ENCODE measurements at places on chromosomes 6 and 20.

DNA sequence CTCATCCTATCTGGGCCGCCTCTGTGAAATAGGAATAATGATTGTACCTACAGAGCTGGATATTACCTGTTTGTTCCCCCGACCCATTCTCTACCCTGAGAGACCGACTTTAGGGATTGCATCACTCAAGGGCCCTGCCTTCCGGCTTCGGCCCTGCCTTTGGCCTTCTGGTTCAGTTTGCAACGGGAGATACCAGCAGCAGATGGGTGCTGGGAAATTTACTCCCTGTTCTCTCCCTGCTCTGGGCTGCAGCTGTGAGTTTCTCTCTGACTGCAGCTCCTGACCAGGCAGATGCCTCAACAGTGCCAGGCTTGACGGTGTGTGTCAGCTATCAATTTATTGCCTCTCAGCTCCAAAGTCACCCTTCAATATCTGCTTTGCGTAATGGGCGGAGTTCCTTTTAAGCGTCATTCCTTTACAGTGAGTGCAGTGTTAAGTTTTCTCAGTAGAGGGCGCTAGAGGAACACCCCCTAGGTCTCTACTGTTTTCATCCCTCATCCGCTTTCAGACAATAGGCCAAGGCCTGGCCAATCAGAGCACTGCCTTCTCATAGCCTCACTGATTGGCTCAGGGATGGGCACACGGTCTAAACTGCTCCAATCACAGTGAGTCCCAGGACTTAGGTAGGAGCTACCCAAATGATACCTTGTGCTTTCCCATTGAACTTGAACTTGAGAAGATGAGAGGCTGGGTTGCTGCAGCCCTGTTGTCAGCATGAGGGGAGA is 30.0 kb downstream of the KCNG1 start:
- DNase-seq, result peak; percentile 47

- no peak for DNase-seq
Observed at GRCh38 chr6:167162591-167162990, 4.8 kb upstream of the GPR31 start.

- no peak for DNase-seq
Observed at GRCh38 chr20:49349078-49349477, 71.2 kb upstream of the ZNFX1 start.

GRCh38 chr20:48421547-48421946 is 406.3 kb downstream of the PREX1 start:
- no peak for DNase-seq

GRCh38 chr6:169907419-169908115 is 156.1 kb downstream of the ERMARD start:
- no peak for DNase-seq

GRCh38 chr6:163380216-163380615 is 34.3 kb upstream of the QKI start:
- DNase-seq, result no peak

- DNase-seq, result no peak
Observed at GRCh38 chr20:44809380-44810060, 826 bp downstream of the RIMS4 start.

DNA sequence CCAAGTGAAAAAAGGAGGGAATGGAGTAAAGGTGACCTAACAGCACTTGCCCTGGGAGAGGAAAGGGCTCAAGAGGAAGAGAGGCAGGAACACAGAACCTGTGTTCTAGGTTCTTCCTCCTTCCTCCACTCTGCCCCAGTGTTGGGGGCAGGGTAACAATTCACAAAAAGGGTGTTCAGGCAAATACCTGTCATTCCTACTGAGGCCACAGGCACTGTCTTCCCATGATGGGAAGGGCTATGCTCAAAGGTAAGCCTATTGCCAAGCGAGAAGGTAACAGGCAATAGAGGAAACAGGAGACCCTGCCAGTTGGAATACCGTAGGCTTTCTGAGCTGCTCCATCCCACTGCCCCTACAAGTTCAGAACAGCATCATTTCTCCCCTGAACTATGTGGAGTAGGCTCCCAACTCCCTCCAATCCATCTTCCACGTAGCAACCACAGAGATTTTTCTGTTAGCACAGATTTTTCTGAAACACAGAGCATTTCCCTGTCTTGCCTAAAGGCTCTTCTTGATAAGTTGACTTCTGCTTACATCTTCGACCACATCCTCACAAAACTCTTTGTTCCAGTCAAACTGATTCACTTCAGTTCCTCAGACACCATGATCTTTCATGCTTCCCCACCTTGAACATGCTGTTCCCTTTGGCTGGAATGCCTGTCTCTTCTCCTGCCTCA is 2.7 kb downstream of the AGPAT1 start:
- DNase-seq, result no peak

GRCh38 chr20:50026746-50027575 is 44.2 kb downstream of the SNAI1 start:
- no peak for DNase-seq

GRCh38 chr6:149111556-149112115 is 205.9 kb upstream of the TAB2 start:
- DNase-seq, result no peak

- no peak for DNase-seq
Observed at GRCh38 chr6:15554728-15555100, 108.1 kb downstream of the DTNBP1 start.

GRCh38 chr20:56843386-56843785 is 214.3 kb downstream of the TFAP2C start:
- no peak for DNase-seq

DNA sequence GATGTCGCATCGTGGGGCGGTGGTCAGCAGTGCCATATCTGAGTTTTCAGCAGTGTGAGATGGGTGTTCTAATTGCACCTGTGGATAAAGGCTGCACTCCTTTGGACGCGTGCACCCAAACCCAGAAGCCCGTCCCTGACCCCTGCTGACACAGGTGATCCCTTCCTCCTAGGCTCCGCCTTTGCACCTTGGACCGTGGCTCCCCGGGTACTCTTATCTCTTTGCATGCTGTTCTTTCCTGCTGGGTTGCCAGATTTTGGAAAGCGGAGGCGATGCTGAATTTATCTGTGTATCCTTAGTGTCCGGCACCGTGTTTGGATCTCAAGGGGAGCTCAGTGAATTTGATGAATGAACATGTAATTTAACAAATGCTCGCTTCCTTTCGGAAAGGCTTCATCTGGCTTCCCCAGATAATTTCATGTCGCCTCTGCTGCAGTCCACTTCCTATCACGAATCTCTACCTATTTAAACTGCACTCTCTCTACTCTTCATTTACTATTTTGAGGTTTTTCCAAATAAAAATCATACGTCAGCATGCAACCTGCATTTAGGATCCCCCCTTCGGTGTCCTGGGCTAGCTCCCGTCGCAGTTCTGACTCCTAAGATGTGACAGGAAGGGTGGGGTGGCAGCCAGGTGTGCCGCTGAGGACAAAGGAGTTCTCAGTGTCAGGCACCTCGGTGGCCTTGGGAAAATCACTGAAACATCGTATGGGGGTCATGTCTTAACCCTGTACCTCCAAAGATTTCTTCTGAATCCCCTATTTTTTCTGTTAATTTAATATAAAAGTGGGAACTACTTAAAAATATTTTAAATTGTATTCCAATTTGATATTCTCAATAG is 753 bp upstream of the PERP start:
- DNase-seq, result no peak

DNA sequence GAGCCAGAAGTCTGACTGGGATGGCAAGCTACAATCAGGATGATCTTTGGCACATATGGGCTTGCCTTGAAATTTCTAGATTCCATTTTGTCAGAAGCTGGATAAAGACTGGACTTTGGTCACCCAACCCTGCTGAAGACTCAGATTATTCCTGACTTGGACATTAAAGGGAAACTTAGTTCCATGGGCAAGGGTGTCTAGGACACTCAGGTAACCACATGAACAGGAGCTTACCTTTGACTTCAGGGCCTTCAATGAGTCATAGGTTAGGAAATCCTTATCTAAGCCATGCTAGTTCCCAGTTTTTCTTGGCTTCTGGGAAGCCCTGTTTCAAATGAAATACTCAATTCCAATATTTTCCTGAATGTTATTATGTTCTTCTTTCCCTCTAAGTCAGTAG is 28.5 kb upstream of the IFNGR1 start:
- no peak for DNase-seq

DNA sequence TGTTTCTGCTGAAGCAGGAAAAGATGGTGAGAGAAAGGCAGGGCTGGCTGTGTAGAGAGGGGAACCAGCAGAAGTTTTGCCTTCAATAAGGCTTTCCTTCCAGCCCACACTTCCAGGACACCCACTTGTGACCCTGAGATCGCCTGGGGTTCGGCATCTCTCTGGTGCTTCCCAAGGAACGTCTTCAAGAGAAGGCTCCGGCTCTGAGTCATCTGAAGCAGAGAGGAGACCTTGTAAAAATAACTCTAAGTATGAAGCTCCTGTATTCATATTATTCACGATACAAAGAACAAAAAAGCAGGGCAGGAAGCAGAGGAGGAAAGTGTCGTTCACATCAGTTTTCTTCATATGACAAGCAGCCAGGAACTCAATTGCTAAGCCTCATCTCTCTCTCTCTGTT is 95.4 kb upstream of the MRPS10 start:
- peak; percentile 78 for DNase-seq

DNA sequence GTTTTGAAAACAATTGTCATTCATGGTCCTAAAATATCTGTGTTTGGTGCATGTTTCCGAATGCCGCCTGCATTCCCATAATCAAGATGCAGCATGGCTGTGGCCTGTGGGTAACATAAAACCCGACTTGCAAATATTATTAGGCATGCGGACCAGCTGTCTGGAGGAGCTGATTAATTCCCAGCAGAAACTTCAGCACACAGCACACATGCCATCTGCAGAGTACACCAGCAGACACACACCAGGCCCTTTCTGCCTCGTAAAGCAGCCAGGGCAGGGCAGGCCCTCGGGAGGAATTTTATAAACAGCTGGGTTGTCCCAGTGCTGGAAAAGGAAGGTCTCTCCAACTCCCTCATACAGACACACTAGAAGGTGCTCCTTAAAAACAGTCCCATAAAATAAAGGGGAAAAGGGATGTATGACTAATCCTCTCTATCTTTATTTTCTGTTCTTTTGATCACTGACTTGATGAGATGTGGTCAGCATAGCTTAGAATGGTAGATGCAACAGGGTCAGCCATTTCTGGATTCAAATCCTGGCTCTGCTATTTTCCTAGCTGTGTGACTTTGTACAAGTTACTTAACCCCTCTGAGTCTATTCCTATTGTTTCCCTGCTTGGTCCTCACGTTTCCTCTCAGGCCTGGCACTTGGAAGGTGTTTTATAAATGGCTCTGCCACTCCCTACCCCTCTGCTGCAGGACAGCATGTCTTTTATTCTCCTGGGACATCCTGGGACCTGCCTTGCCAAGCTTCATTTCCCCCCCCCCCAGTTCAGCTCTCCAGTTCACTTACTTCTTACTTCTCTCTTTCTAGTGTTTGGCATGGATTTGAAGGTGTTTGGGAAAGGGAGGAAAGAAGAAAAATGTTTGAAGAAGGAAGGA is 85.9 kb upstream of the TRAF3IP2 start:
- DNase-seq, result peak; percentile 30

- no peak for DNase-seq
Observed at GRCh38 chr6:1634081-1634480, 24.4 kb downstream of the FOXC1 start.

GRCh38 chr6:145132709-145133108 is 602.6 kb downstream of the EPM2A start:
- no peak for DNase-seq
